ENCODE measurements at places on chromosomes 1 and 21. TPM values are rescaled to one million over a fixed set of nuclear protein-coding genes. Genes with fewer than 3 reads are reported as not detected.

TMEM82 gene
- not detected for total RNA-seq

FCRL5 gene
- total RNA-seq, result 0.49 TPM

TAS1R1 gene
- not detected for total RNA-seq

DCST1 gene
- not detected for total RNA-seq

TCEA3 gene
- 26.5 TPM for total RNA-seq

DSCAM gene
- not detected for total RNA-seq

S100A12 gene
- 4.2 TPM for total RNA-seq

ZFP69B gene
- total RNA-seq, result 1.2 TPM

C21orf58 gene
- 2.9 TPM for total RNA-seq

EVA1C gene
- total RNA-seq, result 66.5 TPM

KMO gene
- 4.7 TPM for total RNA-seq

GRCh38 chr1:10267319-10267718, 56.9 kb downstream of the KIF1B start:
- H3K27ac ChIP-seq, result no peak overlapping the region
- H3K36me3 ChIP-seq, result peaks cover 63% of the 10 kb centered on the region

- no peak overlapping the region for H3K27ac ChIP-seq
- DNase-seq, result no peak
- H3K4me1 ChIP-seq, result no peaks in the 10 kb centered on the region
- H3K36me3 ChIP-seq, result no peaks in the 10 kb centered on the region
Measured at GRCh38 chr1:185249563-185249962, 67.5 kb downstream of the IVNS1ABP start.

- peaks cover 95% of the 10 kb centered on the region for H3K4me1 ChIP-seq
- no peak for DNase-seq
- no peaks in the 10 kb centered on the region for H3K27me3 ChIP-seq
- no peaks in the 10 kb centered on the region for H3K36me3 ChIP-seq
- peak overlapping the region; percentile 15 for H3K27ac ChIP-seq
Measured at GRCh38 chr1:31926853-31927660, 11.1 kb downstream of the PTP4A2 start.

- H3K4me1 ChIP-seq, result peaks cover 29% of the 10 kb centered on the region
- DNase-seq, result no peak
- no peaks in the 10 kb centered on the region for H3K36me3 ChIP-seq
Measured at GRCh38 chr1:30807318-30808066, 49.9 kb upstream of the LAPTM5 start.

DNA sequence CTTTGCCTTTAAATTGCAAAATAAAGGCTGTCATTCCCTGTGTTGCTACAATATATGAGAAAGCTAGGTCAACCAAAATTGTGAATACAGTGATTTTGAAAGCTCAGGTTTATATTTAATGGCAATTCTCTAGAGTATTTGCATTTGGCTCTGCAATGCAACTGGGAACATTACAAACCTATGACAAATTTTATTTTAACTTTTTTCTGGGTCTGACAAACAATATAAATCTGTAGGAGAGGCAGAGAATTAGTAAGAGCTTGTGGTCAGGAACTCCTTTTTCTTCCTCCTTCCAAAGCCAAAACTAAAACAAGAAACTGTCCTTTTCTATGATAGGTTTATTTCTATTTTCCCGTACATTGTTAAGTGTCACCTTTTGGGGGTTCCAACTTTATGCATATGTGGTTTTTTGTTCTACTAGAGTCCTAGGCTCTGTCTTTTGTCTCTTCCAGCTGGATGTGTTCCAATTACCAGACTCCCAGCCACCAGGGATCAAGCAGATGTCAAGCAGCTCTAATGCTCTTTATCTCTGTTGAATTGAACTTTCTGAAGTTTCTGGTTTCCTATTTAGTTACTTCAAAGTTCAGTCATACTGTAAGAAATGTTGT, 106.9 kb downstream of the ASH1L start:
- DNase-seq, result no peak
- no peak overlapping the region for H3K27ac ChIP-seq
- H3K4me1 ChIP-seq, result peaks cover 11% of the 10 kb centered on the region
- H3K4me3 ChIP-seq, result no peak overlapping the region

- no peaks in the 10 kb centered on the region for H3K27me3 ChIP-seq
- DNase-seq, result peak; percentile 49
- H3K4me3 ChIP-seq, result no peak overlapping the region
- H3K4me1 ChIP-seq, result no peaks in the 10 kb centered on the region
- no peak overlapping the region for H3K27ac ChIP-seq
- H3K36me3 ChIP-seq, result no peaks in the 10 kb centered on the region
Measured at GRCh38 chr21:37862536-37862935, 53.7 kb downstream of the KCNJ6 start.

- H3K27ac ChIP-seq, result no peak overlapping the region
- H3K4me3 ChIP-seq, result no peak overlapping the region
- H3K36me3 ChIP-seq, result no peaks in the 10 kb centered on the region
- no peaks in the 10 kb centered on the region for H3K4me1 ChIP-seq
- DNase-seq, result no peak
Measured at GRCh38 chr1:241343956-241344355, 13.0 kb downstream of the RGS7 start.

GRCh38 chr1:87902830-87903229, 574.1 kb downstream of the LMO4 start:
- H3K27ac ChIP-seq, result peak overlapping the region; percentile 57
- H3K27me3 ChIP-seq, result no peaks in the 10 kb centered on the region
- H3K4me3 ChIP-seq, result no peak overlapping the region
- H3K36me3 ChIP-seq, result no peaks in the 10 kb centered on the region

- H3K4me3 ChIP-seq, result no peak overlapping the region
- no peaks in the 10 kb centered on the region for H3K27me3 ChIP-seq
- peaks cover 10% of the 10 kb centered on the region for H3K4me1 ChIP-seq
- no peak overlapping the region for H3K27ac ChIP-seq
- H3K36me3 ChIP-seq, result no peaks in the 10 kb centered on the region
Measured at GRCh38 chr1:66343569-66344325, 190.2 kb upstream of the SGIP1 start.

GRCh38 chr1:165696625-165697100, 1.7 kb downstream of the ALDH9A1 start:
- no peaks in the 10 kb centered on the region for H3K27me3 ChIP-seq
- peaks cover 33% of the 10 kb centered on the region for H3K4me1 ChIP-seq
- no peak for DNase-seq
- H3K36me3 ChIP-seq, result no peaks in the 10 kb centered on the region
- H3K4me3 ChIP-seq, result no peak overlapping the region

GRCh38 chr1:119613769-119614720, 34.0 kb downstream of the ZNF697 start:
- no peak overlapping the region for H3K4me3 ChIP-seq
- peaks cover 5% of the 10 kb centered on the region for H3K4me1 ChIP-seq
- no peak overlapping the region for H3K27ac ChIP-seq
- no peaks in the 10 kb centered on the region for H3K27me3 ChIP-seq
- no peaks in the 10 kb centered on the region for H3K36me3 ChIP-seq

- H3K27ac ChIP-seq, result no peak overlapping the region
- H3K4me1 ChIP-seq, result peaks cover 8% of the 10 kb centered on the region
- H3K27me3 ChIP-seq, result no peaks in the 10 kb centered on the region
- no peaks in the 10 kb centered on the region for H3K36me3 ChIP-seq
- DNase-seq, result no peak
Measured at GRCh38 chr1:173052681-173053196, 2.0 kb upstream of the TNFSF18 start.

DNA sequence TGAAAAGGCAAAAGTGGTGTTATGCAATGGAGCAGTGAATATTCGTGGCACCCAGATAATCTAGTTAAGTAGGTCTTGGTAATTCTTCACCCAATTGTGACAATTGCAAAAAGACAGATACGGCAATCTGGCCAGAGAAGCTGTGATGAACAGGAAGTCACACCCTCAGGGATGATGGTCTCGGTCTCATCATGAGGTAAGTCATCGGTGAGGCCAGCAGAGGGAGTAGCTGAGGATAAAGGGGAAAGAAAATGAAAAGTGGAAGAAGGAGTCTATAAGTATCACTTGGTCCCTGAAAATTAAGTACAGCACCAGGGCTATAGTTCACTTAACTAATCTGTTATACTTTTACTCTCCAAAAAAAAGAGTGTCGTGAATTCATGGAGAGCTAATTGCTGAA, 258.8 kb upstream of the NCAM2 start:
- H3K27ac ChIP-seq, result no peak overlapping the region
- no peaks in the 10 kb centered on the region for H3K36me3 ChIP-seq
- no peak overlapping the region for H3K4me3 ChIP-seq
- H3K4me1 ChIP-seq, result no peaks in the 10 kb centered on the region

- H3K4me3 ChIP-seq, result no peak overlapping the region
- H3K4me1 ChIP-seq, result no peaks in the 10 kb centered on the region
- DNase-seq, result no peak
- no peaks in the 10 kb centered on the region for H3K27me3 ChIP-seq
- H3K27ac ChIP-seq, result no peak overlapping the region
Measured at GRCh38 chr1:183443466-183443865, 25.3 kb upstream of the NMNAT2 start.

- H3K4me3 ChIP-seq, result no peak overlapping the region
- DNase-seq, result no peak
- H3K27ac ChIP-seq, result no peak overlapping the region
- H3K36me3 ChIP-seq, result peaks cover 4% of the 10 kb centered on the region
- peaks cover 41% of the 10 kb centered on the region for H3K4me1 ChIP-seq
Measured at GRCh38 chr1:12610305-12610935, 7.6 kb downstream of the DHRS3 start.

DNA sequence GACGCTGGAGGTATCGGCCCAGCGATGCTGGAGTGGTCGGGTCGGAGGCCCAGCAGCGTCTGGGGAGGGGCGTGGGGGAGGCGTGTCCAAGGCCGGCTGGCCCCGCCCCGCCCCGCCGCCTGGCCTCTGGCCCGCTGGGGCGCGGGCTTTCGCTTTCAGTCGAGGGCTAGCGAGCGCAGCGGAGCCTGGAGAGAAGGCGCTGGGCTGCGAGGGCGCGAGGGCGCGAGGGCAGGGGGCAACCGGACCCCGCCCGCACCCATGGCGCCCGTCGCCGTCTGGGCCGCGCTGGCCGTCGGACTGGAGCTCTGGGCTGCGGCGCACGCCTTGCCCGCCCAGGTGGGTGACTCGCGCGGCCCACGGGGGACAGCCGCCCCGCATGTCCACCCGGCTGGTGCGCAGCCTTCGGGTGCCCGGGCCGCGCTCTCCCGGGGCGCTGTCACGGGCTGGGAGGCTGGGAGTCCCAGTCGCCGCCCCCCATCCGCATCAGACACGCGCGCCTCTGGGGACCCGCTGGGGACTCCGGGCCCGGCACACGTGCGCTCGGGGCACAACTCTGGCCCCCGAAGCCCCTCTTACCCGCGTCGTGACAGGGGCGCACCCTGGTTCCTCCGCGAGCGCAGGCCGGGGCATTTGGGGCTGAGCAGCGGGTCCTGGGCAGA, at the start of gene TNFRSF1B:
Gene TNFRSF1B, plus strand, starts transcription at position 158 of the 659 bp plus-strand sequence. Its CDS starts 101 bp downstream, at position 259.
- no peak for DNase-seq
- peak within 1 kb of the TSS; percentile 90 for H3K27ac ChIP-seq
- H3K36me3 ChIP-seq, result no peaks in the 10 kb centered on the region
- H3K4me1 ChIP-seq, result peaks cover 50% of the 10 kb centered on the region
- no peaks in the 10 kb centered on the region for H3K27me3 ChIP-seq
- peak within 1 kb of the TSS; percentile 81 for H3K4me3 ChIP-seq

GRCh38 chr1:3638676-3639075, 11.2 kb downstream of the WRAP73 start:
- no peak for DNase-seq
- H3K4me3 ChIP-seq, result no peak overlapping the region
- no peaks in the 10 kb centered on the region for H3K4me1 ChIP-seq
- no peaks in the 10 kb centered on the region for H3K27me3 ChIP-seq

DNA sequence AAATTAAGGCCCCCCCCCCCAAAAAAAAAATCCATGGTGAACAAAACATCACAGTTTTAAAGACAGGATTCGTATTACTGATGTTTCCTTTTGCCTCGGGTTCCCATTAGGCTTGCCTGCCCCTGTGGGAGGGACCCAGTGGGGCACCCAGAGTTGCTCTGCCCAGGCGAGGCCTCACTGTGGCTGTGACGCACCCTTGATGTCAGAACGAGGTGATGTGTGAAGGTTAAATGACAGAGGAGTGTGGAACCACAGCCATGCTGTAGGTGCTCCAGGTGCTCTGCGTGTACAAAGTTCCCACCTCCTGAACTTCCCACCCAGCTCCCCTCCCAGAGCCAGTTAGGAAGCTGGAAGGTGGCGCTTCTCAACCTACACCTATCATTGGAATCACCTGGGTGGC, 37.9 kb downstream of the GRHL3 start:
- H3K36me3 ChIP-seq, result no peaks in the 10 kb centered on the region
- H3K27ac ChIP-seq, result no peak overlapping the region
- peaks cover 3% of the 10 kb centered on the region for H3K4me1 ChIP-seq
- H3K4me3 ChIP-seq, result no peak overlapping the region
- H3K27me3 ChIP-seq, result no peaks in the 10 kb centered on the region
- no peak for DNase-seq

- no peak overlapping the region for H3K4me3 ChIP-seq
- no peak for DNase-seq
- H3K27ac ChIP-seq, result no peak overlapping the region
- H3K27me3 ChIP-seq, result no peaks in the 10 kb centered on the region
Measured at GRCh38 chr1:163922743-163923201, 601.0 kb downstream of the NUF2 start.

GRCh38 chr21:27569831-27570230, 602.9 kb upstream of the ADAMTS5 start:
- H3K4me1 ChIP-seq, result no peaks in the 10 kb centered on the region
- no peaks in the 10 kb centered on the region for H3K36me3 ChIP-seq
- no peak overlapping the region for H3K27ac ChIP-seq

GRCh38 chr1:178065250-178065649, 28.7 kb upstream of the RASAL2 start:
- H3K27me3 ChIP-seq, result no peaks in the 10 kb centered on the region
- no peak overlapping the region for H3K4me3 ChIP-seq
- no peak overlapping the region for H3K27ac ChIP-seq
- H3K4me1 ChIP-seq, result peaks cover 13% of the 10 kb centered on the region
- DNase-seq, result no peak
- no peaks in the 10 kb centered on the region for H3K36me3 ChIP-seq

GRCh38 chr1:115624859-115625258, 16.9 kb upstream of the VANGL1 start:
- no peaks in the 10 kb centered on the region for H3K4me1 ChIP-seq
- no peak for DNase-seq
- no peaks in the 10 kb centered on the region for H3K27me3 ChIP-seq

DNA sequence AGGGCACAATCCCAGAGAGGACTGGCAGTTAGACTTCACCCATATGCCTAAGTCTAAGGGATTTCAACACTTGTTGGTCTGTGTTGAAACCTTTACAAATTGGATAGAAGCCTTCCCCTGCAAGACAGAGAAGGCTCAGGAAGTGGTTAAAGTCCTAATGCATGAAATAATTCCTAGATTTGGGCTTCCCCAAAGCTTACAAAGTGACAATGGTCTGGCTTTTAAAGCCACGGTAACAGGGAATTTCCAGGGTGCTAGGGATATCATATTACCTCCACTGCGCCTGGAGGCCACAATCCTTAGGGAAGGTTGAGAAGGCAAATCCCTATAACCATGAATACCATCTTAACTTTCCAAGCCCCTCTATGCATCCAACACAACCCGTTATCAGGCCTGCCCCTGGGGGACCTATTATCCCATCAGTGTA, 3.3 kb upstream of the FMO4 start:
- no peaks in the 10 kb centered on the region for H3K36me3 ChIP-seq
- peaks cover 11% of the 10 kb centered on the region for H3K4me1 ChIP-seq
- no peak overlapping the region for H3K4me3 ChIP-seq
- no peak for DNase-seq

Data from vagina (tissue), 2 donors.